ENCODE measurements at places on chromosomes 16 and 17.

GRCh38 chr17:4548721-4549531 is 6.3 kb downstream of the MYBBP1A start:
- no peak for DNase-seq

DNA sequence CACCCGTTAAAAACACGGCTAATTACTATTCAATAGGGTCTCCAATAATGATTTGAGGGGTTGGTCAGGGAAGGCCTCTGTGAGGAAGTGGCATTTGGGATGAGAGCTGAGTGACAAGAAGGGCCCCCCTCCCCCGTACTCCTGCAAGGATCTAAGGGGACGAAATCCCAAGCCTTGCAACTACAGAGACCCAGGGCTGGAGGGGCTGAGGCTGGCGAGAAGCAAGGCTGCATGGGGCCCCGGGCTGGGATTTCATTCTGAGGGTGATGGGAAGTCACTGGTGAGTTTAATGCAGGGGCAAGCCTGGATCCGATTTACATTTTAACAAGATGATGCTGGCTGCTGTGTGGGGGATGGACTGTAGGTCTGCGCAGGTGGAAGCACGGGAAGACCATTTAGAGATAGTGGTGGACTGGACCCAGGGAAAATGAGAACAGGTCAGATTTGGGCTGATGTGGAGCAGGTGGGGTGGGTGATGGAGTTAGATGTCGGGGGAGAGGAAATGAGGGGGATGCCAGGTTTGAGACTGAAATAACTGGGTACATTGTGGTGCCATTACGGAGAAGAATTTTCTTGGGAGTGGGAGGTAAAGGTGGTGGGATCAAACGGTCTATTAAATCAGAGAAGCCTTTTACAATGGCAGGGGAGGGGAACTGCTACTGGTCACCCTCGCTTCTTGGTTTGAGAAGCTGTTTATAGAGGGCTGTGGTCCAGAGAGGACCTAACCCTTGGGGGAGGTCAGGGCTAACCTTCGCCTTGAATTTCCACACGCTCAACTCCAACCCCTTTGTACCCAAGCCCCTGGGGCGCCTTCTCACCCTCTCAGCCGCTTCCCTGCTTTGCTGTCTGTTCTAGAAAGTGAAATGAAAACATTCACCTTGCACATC is 932 bp upstream of the MYBBP1A start:
- no peak for DNase-seq

GRCh38 chr17:43881181-43881580 is 26.2 kb downstream of the MPP2 start:
- no peak for DNase-seq

- DNase-seq: no peak
Measured at GRCh38 chr16:3282103-3282729, 1.1 kb upstream of the ZNF263 start.

DNA sequence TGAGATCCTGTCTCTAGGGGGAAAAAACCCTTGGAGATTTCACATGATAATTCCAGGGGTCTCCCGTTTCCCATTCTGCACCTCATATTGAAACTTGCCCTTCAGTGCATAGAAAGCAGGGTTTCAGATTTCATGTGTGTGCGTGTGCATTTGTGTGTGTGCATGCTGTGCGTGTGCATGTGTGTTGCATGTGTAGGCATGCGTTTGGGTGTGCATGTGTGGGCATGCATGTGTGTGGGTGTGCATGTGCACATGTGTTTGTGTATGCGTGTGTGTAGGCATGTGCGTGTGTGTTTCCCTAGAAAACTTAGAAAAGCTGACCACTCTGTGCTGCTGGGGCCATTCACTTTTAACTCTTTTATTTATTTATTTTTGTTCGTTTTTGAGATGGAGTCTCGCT is 40.0 kb downstream of the IL21R start:
- no peak for DNase-seq

All from activated CD4-positive, alpha-beta T cell treated with anti-CD3 and anti-CD28 coated beads, Interleukin-2, amount 10 ng/mL, durations not matched to agents 7 days and 5 days (primary cell).